ENCODE measurements at places on chromosomes 6 and 20.

DNA sequence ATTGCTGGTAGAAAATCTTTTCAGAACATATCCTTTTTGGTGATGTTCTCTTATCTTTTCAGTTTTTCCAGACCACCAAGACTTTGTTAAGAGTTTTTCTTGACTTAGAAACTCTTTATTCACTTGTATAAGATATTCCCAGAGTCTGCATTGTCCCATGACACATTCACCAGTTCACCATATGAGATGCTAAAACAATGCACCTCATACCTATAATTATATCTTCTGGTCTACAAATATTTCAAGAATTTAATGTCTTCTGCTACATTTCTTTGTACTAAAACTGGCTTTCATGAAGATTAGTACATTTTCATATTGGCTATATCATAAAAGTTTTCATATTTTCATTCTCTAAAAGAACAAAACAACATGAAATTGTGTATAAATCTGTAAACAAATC lies 111.3 kb downstream of the ADGRG6 start:
- DNase-seq: peak; percentile 34

DNA sequence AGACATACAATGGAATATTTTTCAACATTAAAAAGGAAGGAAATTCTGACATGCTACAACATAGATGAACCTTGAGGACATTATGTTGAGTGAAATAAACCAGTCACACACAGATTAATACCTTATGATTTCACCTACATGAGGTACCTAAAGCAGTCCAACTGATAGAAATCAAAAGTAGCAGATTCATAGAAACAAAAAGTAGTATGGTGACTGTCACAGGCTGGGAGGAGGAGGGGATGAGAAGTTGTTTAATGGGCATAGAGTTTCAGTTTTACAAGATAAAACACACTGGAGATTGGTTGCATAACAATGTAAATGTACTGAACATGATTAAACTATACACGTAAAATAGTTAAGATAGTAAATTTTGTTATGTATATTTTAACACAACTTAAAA lies 48.5 kb upstream of the OLIG3 start:
- DNase-seq: no peak

- DNase-seq: peak; percentile 76
Observed at GRCh38 chr6:21987501-21987957, 309.3 kb downstream of the PRL start.

- DNase-seq: no peak
Observed at GRCh38 chr20:33820362-33820761, 9.2 kb downstream of the CHMP4B start.

- no peak for DNase-seq
Observed at GRCh38 chr6:36141091-36141490, 10.8 kb downstream of the MAPK13 start.

- no peak for DNase-seq
Observed at GRCh38 chr6:39758905-39759605, 33.1 kb upstream of the DAAM2 start.

Measured in RWPE1 (cell line).